M059J (cell line): ENCODE measurements at places on chromosomes 1 and 21.

GRCh38 chr1:77533660-77534305 is 148.7 kb downstream of the ZZZ3 start:
- DNase-seq: peak; percentile 71

GRCh38 chr1:222105393-222105737 is 363.5 kb upstream of the DUSP10 start:
- peak; percentile 48 for DNase-seq

GRCh38 chr1:172354291-172355274 is 65.9 kb upstream of the C1orf105 start:
- DNase-seq: no peak

GRCh38 chr1:155085504-155086127 is 7.0 kb downstream of the EFNA3 start:
- DNase-seq: peak; percentile 78

DNA sequence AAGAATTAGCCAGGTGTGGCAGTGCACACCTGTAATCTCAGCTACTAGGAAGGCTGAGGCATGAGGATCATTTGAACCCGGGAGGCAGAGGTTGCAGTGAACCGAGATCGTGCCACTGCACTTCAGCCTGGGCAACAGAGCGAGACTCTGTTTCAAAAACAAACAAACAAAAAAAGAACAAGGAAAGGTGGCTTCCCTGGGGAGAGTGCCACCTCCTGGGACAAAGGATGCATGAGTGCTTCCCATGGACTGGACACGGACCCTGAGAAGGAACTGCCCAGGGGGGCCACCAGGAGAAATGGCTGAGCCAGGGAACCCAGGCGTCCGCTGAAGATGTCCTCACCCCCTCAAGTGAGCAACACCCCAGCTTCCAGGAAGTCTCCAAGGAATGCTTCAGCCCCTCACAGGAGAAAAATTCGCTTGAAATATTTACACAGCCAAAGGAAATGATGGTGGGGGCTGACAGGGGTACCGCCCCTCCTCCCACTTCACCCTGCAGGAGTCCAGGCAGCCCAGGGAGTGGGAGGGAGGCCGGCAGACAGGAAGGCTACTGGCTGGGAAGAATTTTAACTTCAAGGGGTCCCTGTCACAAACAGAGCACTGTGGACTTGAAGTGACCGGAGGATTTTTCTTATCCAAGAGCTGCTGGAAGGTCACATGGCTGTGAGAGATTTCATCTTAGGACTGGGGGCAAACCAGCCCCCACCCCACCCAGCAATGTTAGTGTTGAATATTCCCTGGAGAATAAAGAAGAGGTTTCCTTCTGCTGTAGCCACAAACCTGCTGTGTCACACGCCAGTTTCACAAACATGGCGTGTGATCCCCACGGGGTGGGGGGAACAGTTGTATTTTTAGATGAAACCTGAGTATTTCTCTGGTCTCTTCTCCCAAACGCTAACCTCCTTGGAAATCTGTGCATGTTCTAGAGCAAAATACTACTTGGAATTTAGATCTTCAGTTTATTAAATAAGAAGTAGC is 90.8 kb upstream of the SLC25A33 start:
- DNase-seq: no peak

- DNase-seq: no peak
Measured at GRCh38 chr1:29461115-29461739, 224.9 kb downstream of the PTPRU start.

GRCh38 chr1:218611916-218612585 is 266.9 kb downstream of the TGFB2 start:
- DNase-seq: no peak

DNA sequence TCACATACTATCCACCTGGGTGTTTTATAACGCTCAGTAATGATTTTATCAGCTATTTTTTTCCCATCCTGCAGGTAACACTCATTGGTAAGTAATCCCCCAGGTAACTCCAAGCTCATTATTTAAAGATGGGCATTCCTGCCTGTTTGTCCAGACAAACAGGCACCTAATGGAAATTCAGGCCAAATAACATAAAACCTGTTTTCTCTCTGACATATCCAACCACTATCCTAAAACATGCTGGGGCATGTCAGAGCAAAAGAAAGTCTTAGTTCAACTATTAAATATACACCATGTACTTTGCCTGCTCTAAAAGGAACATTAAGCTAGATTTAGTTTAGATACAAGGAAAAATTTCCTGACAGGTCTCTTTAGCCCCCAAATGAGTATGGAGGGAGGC is 987.7 kb downstream of the TTLL7 start:
- DNase-seq: no peak

GRCh38 chr1:85378534-85378933 is 86.4 kb downstream of the DDAH1 start:
- DNase-seq: no peak

DNA sequence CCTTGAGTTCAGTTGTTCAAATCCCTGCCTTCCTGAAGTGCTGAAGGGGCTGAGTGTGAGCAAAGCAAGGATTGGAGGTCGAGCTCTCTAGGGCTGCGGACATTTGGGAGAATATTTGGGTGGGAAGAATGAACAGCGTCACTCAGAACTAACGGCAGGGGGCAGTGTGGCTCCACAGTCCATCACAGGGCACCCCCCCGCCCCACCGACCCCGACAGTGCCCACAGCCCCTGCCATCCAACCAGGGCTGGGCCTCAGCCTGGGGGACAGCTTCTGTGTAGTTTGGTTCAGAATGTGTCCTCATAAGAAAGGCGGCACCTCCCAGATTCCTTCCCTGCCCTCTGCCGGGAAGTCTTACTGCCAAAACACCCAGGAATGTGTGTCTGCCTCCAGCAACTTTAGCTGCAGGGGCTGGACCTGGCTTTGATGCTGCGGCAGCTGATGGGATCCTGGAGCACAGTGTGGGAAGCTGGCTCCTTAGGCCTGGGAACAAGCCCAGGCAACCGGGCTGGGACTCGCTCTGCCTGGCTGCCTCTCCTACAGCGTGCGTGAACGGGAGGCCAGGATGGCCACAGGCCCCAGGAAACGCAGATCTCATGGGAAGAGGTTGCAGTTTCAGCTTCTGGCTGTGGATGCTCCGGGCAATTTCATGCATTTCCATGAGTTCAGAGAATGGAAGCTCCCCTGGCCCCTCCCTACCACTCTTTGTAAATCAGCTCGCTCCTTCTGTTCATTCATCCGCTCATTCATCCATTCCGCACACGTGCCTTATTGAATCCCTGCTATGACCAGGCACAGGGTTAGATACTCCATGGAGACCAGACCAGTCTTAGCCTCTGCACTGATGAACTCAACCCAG is 104.9 kb upstream of the TMPRSS2 start:
- peak; percentile 99 for DNase-seq

DNA sequence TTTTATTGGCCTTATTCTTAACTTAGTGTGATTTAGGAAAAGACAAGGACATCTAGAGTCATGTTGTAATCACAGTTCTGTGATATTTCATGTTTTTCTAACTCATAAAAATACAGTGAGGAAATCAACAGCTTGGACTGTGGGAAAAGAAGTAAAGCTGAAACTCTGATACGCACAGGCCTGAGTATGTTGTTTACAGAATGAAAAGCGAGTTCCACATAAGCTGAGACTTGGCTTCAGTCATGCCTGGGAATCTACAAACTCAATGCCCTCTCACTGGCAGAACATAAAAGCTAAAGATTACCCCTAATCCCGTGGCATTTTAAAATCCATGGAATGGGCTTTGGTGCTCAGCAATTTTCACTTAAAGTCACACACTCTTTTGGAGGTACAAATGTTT is 23.6 kb upstream of the ATP5PO start:
- no peak for DNase-seq

DNA sequence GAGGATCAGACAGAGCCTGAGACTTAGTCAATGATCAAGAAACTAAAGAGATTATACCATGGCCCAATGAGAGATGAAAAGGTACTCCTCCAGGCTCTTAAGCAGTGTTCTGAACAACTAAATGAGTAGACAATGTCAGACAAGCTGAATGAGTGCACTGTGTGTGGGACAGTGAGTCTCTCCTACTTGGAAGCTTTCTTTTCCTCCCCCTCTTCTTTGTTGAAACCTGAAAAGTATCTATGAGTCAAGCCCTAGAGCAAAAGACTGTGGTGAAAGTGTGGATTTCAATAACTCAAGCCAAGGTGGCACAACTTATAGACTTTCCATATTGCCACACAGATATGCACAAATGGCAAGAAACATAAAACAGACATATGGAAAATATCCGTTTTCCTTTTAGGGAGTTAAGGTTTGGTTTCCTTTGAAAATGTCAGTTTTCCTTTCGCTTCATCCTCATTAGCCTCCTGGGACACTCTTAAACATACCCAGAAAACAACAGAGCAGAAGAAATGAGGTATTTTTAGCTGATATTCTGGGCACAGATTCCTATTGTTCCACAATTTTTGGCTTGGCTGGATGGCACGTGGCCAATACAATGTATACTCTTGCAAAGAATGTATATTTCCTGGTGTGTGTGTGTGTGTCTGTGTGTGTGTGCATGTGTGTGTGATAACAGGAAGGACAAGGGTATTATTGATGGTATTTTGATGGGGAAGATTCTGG is 96.6 kb downstream of the LMX1A start:
- no peak for DNase-seq

GRCh38 chr1:85623061-85623471 is 42.5 kb downstream of the CCN1 start:
- peak; percentile 98 for DNase-seq

- no peak for DNase-seq
Measured at GRCh38 chr1:59704716-59705115, 110.0 kb upstream of the HOOK1 start.

- DNase-seq: no peak
Measured at GRCh38 chr1:68594851-68595250, 98.0 kb upstream of the DEPDC1 start.

DNA sequence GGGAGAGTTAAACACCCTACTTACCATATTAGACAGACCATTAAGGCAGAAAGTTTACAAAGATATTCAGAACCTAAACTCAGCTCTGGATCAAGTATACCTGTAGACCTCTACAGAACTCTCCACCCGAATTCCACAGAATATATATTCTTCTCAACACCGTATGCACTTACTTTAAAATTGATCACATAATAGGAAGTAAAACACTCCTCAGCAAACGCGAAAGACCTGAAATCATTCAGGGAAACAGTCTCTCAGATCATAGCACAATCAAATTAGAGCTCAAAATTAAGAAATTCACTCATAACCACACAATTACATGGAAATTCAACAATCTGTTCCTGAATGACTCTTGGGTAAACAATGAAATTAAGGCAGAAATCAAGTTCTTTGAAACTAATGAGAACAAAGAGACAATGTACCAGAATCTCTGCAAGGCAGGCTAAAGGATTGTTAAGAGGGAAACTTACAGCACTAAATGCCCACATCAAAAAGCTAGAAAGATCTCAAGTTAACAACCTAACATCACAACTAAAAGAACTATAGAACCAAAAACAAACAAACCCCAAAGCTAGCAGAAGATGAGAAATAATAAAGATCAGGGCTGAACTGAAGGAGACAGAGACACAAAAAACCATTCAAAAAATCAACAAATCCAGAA is 19.1 kb downstream of the CD84 start:
- DNase-seq: no peak

DNA sequence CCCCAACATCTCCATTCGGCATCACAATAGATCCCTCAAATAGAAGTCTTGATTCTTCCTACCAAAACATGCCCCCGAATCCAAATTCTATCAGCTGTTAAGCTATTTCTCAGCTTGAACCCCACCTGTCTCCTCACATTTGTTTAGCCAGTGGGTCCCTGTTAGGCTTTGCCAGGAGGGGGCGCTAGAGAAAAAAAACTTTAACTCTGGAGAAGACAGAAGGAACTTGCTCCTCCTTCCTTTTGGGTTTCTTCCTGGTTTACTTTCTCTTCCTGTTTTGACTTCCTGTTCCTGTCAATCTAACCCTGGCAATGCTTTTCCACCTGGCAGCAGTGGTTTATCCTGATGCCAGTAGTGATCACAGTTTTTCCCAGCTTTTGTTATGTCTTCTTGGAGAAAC is 95.6 kb upstream of the KCNK1 start:
- DNase-seq: peak; percentile 63

DNA sequence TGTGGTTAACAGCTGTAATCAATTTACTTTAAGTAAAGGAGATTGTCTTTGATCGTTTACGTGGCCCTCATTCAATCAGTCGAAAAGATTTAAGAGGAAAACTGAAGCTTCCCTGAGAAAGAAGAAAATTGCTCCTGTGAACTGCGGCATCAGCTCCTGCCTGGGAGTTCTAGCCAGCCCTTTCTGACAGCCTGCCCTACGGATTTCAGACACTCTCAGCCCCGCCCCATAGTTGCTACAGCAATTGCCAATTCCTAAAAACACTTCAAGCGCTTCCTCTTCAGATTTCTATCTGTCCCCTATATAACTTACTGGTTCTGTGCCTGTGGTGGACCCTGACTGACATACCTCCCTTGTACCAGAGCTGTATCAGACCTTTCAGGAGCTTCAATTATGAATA is 277.6 kb downstream of the DSCAM start:
- DNase-seq: no peak

- DNase-seq: no peak
Measured at GRCh38 chr1:37175666-37176215, 141.4 kb upstream of the GRIK3 start.

DNA sequence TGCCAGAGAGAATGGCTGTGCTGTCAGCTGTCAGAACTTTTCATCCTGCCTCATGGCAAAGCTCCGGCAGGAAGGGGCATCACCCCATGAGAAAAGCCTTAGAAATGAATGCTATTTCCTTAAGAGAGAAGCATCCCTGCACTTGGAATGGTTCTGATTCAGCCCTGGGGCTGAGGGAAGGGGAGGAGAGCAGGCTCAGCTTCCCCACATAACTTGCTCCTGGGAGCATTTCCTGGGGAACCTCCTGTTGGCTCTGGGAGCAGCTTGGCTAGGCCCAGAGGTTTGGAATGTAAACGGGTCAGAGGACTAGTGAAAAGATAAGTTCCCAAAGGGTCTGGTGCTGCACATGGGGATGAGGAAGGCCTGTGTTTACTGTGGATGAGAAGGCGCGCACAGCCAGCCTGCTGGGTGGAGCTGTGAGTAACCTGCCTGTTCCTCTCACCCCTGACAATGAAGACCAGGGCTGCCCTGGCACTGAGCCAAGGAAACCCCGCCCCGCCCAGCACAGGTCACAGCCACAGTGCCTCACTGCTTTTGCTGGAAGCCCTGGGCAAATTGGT is 5.0 kb downstream of the PRELP start:
- DNase-seq: peak; percentile 93

DNA sequence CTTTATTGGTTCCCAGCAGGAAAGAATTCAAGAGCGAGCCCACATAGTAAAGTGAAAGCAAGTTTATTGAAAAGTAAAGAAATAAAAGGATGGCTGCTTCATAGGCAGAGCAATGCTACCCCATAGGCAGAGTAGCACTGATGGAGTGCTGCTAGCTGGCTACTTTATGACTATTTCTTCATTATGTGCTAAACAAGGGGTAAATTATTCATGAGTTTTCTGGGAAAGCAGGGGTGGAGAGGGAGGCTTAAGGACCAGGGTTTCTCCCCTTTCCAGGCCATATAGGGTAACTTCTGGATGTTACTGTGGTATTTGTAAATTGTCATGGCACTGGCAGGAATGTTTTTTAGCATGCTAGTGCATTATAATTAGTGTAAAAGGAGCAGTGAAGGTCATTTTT is 1271.4 kb downstream of the KCNT2 start:
- DNase-seq: peak; percentile 2

DNA sequence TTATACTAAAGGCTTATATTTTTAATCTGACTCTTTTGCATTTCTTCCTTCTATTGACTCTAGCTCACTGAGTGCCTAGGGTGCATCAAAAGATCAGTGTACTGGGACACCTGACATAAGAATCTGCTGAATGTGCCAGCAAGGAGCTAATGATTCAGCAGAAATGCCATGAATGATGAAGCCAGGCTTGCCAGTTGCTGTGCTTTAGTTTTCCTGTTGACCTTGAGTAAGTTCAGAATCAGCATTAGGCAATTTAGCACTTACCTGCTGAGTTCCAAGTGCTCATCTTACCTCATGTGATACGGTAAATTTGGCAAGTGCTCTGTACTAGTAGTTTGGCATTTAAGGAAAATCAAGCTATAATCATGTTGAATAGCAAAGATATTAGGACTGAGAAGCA is 523.2 kb upstream of the B3GALT2 start:
- DNase-seq: no peak
